ENCODE measurements at places on chromosomes 4 and X.

GRCh38 chr4:155510771-155511170 is 134.0 kb upstream of the MAP9 start:
- DNase-seq = no peak

GRCh38 chr4:52619591-52619931 is 39.5 kb downstream of the USP46 start:
- DNase-seq = no peak

DNA sequence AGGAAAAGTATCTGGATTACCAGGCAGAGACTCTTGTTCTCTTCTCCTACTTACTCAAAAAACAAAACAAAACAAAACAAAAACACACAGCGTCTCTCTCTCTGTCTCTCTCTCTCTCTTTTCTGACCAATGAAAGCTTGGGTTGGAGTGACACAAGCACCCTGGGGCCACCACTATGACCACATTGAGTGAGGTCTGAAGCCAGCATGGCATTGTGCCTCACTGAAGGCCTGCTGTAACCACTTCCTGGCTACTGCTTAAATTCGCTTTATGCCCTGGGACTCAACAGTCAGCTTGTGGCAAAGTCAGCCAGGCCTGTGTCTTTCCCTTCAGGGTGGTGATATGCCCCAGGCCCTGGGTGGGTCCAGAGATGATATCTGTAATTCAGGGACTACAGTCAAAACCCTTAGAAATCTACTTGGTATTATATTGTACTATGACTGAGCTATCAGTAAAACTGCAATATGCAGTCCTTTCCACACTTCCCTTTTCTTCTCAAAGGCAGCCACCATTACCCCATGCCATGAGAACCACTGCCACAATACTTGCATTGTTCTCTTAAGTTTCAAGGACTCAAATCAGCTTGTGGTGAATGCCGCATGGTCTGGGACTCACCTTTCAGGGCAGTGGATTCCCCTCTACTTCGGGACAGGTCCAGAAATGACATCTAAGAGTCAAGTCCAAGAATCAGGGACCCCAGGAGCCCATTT is 606.8 kb upstream of the KLHL4 start:
- no peak for DNase-seq

DNA sequence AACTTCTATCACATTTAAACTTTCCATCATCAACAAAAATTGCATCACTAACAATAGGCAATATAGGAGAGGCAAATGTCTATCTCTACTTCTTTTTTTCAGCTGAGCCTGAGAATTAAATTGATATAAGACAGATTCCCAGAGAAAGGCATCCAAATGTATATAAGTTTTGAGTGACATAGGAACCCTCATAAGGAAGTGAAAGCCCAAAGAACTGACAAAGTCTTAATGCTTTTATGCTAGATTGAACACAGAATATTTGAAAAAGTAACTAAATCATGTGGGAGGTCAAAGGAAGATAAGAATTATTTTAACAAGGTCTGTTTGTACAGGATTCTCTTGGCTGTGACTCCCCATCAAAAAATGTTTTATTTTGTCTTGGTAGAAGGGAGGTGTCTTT is 714.9 kb downstream of the GRXCR1 start:
- no peak for DNase-seq

DNA sequence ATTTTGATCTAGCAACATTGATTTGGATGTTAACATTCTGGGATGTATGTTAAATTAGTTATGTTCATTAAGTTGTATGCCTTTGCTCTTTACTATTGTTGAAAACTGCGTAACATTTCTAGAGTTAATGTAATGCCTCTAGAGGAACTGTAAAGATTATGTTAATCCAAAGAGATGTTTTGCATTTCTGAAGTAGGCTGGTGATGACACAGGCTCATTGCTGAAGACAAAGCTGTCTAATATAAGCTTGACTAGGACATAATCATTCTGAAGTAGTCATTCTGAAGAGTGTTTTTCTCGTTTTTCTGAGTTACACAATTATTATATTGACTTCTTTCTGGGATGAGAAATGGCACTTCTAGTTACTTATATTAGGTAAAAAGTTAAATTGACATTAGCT is 72.9 kb downstream of the LRP2BP start:
- DNase-seq = no peak

GRCh38 chr4:151921811-151922210 is 161.0 kb upstream of the GATB start:
- DNase-seq = no peak

GRCh38 chr4:36273276-36273675 is 8.1 kb upstream of the DTHD1 start:
- DNase-seq = no peak

GRCh38 chrX:55480390-55481062 is 9.1 kb downstream of the USP51 start:
- DNase-seq = no peak

- DNase-seq = no peak
Observed at GRCh38 chr4:97994765-97995465, 148.4 kb downstream of the STPG2 start.

- no peak for DNase-seq
Observed at GRCh38 chr4:37948542-37948941, 11.7 kb upstream of the PTTG2 start.

GRCh38 chrX:63661676-63662075 is 123.3 kb downstream of the ARHGEF9 start:
- DNase-seq = no peak

- no peak for DNase-seq
Observed at GRCh38 chrX:155951237-155951789, 46.2 kb upstream of the IL9R start.

DNA sequence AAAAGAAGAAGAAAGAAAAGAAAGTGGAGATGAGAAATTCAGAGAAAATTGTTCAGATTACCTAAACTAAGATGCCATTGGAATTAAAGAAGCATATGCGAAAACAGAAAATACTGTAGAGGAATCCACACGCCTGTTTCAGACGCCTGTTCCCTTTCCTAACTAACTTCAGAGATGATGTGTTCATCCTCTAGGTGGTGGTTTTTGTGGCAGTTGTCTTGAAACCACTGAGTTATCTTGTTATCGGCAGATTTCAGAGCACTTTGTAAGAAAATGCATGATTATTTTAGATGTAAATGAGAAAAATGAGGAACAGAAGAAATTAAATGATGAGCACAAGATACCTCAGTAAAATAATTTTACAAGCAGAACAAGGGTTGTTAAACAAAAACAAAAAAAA is 48.3 kb downstream of the FUNDC1 start:
- no peak for DNase-seq

DNA sequence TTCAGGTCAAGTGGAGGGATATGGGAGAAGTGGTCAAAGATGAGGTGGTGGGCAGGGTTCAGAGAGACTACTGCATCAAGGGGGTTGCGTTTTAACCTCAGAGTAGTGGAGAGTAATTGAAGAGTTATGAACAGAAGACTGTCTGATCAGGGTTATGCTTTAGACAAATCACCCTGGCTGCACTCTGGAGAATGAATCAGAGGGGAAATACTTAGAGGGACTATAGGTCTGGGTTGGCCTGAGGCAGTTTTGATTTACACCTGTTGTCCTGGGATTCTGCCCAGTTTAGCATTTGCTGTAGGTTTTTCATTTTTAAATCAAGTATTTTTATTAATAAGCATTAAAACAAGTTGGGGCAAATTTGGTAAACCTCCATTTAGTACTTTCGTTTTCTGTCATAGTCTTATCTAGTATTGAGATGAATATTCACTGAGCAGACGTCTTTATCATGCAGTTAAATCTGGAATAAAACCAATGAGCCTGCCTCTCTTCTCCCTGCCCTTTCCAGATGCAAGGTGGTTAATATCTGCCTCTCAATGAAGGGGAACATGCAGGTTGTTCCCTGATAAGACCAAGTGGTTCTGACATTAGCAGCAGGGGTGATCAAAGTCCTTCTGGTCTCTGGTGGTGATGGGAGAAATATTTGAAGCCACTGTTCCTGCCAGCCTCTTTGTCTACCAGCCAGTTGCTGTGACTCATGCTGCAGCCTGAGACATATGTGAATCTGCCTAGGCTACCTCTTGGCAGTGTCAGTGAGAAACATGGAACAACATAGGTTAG is 116.0 kb upstream of the RPS6KA3 start:
- no peak for DNase-seq

DNA sequence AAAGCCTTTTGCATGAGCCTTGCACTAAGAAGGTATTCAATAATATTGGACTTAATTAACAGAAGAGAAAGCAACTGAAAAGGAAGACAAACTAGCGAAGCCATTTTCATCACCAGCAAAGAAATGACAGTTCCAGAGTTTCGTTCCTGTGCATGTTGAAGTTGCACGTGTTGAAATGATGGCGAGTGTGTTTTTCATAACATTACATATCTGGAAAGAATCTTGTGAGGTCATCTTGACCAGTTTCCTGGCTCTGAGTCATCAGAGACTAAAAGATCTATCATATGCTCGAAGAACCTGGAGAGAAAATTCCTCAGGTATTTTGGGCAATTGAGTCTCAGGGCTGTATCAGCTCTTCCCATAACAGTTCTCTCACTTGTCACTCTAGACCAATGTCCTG is 106.2 kb upstream of the MAML3 start:
- DNase-seq = no peak

- no peak for DNase-seq
Observed at GRCh38 chr4:93879919-93880318, 51.4 kb downstream of the ATOH1 start.

DNA sequence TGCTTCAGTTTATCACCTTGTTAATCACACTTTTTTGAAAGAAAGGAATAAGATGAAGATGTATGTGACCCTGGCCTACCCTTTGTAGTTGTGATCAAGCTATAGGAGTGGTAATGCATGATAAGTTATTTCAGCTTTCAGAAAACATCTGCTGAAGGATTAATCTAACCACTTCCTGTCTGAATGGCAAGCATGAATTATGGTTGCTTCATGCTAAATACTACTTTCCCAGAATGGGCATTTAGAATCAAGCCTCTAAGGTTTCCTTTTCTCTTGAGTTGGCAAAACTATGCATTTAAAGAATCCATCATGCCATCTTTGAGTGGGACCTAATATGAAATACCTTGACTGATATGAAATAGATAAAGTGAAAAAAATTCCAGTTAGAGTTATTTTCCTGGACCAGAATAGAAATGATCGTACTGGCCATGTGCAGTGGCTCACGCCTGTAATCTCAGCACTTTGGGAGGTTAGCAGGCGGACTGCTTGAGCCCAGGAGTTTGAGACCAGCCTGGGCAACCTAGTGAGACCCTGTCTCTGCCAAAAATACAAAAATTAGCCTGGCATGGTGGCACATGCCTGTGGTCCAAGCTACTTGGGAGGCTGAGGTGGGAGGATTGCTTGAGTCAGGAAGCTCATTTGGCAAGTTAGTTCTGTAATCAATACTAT is 59.1 kb downstream of the ANXA3 start:
- DNase-seq = no peak

- no peak for DNase-seq
Observed at GRCh38 chrX:107845625-107846024, 20.0 kb downstream of the MID2 start.

DNA sequence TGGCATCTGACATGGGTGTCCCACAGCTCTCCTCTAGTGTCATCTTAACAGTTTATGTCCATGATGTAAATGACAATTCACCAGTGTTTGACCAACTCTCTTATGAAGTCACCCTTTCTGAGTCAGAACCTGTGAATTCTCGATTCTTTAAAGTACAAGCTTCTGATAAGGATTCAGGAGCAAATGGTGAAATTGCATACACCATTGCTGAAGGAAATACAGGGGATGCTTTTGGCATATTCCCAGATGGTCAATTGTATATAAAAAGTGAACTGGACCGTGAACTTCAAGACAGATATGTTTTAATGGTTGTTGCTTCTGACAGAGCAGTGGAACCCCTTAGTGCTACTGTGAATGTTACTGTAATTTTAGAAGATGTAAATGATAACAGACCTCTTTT is 4.6 kb downstream of the FAT4 start:
- no peak for DNase-seq

DNA sequence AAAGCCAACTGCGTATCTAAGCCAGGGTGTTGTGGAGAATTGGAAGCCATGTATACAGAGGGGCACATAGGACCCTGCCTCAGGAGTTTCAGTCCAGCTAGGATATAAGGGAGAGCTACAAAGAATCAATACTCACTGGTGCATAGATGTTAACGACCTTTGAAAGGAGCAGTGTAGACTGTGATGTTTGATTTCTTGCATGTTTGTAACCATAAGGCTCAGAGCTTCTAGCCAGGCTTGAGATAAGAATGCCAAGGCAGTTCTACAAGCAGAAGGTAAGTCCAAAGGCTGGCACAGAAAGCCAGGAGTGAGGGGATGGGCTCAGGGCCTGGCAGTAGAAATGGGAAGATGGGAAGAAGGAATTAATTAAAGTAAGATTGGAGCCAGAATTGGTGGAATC is 75.7 kb downstream of the CC2D2A start:
- DNase-seq = no peak

DNA sequence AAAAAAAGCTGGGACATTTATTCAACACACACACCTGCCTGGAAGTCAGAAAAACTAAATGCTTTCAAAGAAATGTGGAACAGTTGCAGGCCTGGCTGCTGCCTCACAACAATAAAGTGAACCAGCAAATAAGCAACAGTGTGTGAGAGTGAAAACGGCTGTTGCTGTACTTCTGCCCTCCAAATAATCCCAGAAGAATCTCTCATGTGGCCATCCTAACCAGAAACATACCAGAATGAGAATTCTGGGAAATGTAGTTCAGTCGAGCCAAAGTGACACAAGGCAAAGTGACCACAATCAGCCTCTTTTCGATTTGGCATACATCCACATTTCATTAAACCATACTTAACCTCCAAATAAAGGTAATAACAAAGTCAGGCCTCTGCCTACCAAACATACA is 204.5 kb downstream of the SLC7A11 start:
- no peak for DNase-seq

- DNase-seq = no peak
Observed at GRCh38 chr4:129335276-129335675, 239.3 kb downstream of the C4orf33 start.

GRCh38 chr4:99625369-99625768 is 32.3 kb downstream of the C4orf54 start:
- no peak for DNase-seq

DNA sequence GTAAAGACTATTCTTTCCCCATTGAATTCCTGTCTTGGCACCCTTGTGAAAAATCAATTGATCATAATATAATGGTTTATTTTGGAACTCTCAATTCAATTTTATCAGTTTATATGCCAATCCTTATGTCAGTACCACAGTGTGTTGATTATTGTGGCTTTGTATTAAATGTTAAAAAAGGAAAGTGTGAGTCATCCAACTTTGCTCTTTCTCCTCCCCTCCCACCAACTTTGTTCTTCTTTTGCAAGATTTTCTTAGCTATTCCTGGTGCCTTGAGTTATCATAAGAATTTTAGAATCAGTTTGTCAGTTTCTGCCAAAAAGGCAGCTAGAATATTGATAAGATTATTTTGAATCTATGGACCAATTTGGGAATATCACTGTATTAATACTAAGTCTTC is 11.2 kb upstream of the RNF175 start:
- DNase-seq = no peak

Measured in NCI-H1436 treated with DMSO at 0.1 percent for 48 hours (cell line).